ENCODE measurements at places on chromosomes 5 and 9. TPM values are rescaled to one million over a fixed set of nuclear protein-coding genes. Genes with fewer than 3 reads are reported as not detected.

The SLC24A2 gene
- not detected for total RNA-seq

DNA sequence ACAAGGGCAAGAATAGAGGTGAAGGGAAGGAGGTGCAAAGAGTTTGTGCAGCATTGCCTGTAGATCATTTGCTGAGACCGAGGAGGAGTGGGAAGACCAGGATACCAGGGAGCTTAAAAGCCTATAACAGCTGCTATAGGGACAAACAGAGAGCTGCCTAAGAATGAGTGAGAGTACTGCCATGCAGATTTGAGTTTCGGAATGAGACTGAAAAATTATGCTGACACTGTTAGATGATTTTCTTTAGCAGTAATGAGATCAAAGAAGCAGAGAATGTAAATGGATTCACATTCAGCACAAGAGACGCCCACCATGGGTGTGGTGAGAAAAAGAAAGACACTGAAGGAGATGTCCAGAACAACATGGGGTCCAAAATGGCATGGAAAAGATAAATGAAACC lies 69.7 kb downstream of the EPB41L4A start:
- DNase-seq = no peak

DNA sequence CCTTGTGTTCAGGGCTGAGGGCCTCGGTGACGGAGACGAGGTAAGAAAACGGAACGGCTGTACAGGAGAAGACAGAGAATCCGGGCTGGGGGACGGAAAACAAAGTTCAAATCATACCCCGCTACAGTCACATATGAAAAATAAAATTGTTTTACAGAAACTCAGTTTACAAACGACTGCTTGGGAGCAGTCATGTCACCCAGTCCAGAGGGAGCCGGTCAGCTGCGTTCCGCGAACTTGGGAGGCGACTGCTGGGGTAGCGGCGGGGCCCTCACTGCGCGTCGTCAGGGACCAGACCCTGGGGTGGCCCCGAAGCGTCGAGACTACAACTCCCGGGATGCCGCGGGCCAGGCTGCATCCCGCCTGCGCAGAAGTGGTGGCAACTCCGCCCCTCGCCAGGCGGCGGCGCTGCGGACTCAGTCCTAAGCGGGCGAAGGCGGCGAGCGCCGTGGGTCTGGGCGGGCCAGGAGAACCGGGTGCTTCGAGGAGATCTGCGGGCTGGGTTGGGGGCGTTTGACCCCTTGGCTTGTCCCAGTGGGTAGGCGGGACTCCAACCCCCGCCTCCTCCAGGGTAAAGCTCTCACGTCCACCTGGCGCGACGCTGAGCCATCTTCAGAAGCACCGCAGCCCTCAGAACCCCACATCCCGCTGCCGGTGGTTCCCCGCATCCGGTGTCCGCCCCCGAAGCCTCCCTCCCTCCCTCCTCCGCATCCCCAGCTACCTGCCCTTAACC lies 4.0 kb downstream of the SIT1 start:
- peak; percentile 75 for DNase-seq

GRCh38 chr5:9452181-9452580 lies 93.7 kb downstream of the SEMA5A start:
- DNase-seq = no peak

DNA sequence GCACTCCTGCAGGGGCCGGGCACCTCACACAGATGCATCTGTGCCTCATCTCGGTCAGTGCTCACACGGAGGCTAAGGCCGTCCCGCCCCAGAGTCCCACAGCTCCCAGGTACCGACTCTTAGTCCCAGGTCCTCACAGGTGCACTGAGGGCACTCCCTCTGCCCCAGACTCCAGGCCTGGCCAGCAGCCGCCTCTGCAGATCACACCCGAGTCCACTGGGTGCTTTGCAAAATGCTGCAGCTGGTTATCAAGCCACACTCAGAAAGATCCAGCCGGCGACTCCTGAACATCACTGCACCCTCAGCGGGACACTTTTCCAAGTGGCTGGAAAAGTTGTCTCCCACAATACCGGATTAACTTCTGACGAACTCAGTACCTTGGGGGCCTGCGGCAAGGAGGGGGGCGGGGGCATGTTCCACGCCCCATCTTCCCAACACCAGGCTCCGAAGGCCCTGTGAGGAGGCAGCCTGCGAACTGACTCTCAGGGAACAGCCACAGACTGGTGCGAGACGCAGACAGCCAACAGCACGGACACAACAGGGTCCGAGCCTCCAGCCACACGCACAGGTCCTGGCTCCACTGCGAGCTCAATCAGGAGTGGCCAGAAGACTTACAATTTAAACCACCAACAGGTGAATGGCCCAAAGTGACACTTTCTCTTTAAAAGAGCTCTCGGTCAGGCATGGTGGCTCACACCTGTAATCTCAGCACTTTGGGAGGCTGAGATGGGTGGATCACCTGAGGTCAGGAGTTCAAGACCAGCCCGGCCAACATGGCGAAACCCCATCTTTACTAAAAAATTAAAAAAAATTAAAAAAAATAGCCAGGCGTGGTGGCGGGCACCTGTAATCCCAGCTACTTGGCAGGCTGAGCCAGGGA lies 4.0 kb downstream of the BRD3 start:
- no peak for DNase-seq

Measured in HFFc6 (cell line).